ENCODE measurements at places on chromosomes 13 and 19.

DNA sequence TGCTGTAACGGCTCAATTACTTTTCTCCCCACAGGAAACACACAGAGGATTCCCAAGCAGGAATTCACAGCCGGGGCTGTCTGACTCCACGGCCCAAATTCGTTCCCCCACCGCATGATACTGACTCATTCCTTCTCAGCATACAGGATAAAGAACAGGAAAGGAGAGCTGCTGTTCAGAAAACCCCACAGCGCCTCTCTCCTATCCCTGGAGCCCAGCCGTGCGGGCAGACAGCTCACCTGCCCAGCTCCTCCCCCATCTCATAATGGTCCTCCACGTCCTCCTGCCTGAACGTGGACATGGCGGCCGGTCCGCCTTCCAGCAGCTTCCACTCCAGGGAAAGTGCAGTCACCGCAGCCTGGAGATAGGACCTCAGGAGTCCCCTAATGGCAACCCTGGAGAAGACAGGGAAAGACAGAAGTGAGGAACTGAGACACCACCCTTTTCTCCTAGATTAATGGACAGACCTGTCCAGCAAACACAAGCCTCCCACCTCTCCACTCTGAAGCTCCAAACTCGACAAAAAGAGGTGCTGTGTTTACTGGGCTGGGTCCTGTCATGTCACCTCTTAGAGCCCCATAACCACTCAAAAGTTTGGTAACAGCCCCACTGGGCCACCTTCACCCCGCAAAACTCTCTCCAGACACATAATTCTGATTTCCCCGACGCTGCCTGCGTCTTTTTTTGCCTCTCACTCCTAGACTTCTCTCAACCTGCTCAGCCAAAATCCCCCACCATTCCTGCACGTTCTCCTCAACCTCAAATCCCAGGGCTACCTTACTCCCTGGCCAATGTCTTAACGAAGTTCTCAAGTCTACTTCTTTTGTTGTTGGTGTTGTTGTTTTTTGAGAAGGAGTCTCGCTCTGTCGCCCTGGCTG lies 1.2 kb downstream of the DAPK3 start:
- no peak for DNase-seq

- peak; percentile 28 for DNase-seq
These were observed 124.2 kb downstream of the TBC1D4 start for GRCh38 chr13:75357576-75358289.

DNA sequence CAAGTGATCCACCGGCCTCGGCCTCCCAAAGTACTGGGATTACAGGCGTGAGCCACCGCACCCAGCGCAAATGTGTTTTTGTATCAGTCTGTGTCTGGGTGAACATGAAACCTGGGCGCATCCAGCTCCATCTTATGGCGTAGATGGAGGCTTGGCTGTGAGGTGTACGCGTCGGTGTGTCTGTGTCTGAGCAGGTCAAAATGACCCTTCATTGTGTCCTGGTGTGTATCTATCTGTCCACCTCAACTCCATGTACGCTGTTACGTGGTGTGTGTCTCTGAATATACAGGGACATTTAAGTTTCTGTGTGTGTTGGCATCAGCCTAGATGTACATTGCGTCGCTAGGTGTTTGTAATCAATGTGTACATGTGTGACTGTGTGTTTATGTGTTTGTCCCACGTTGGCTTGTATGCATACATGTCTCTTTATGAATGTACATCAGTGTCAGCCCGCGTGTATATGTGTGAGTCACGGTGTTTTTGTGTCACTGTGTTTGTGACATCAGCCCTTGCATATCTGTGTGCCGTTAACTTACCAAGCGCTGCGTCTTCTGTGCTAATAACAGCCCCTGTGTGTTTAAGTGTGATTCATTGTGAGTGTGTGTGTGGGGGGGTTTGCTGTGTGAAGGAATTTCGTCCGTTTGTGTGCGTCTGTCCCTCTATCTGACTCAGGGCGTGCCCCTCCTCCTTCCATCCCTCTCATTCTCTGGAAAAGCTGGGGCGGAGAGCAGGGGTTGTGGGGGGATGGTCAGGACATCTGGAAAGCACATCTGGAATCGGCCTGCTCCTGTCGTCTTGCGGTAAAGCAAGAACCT lies 6.4 kb downstream of the AXL start:
- no peak for DNase-seq

- no peak for DNase-seq
These were observed 28.9 kb upstream of the KPNA3 start for GRCh38 chr13:49821216-49822009.

- no peak for DNase-seq
These were observed 583.9 kb upstream of the MIR17HG start for GRCh38 chr13:90763476-90764150.

- no peak for DNase-seq
These were observed 43.9 kb downstream of the RGCC start for GRCh38 chr13:41501281-41501680.

Data from D721Med (cell line).